Stimulated activated CD4-positive, alpha-beta T cell treated with anti-CD3 and anti-CD28 coated beads, TNF-alpha, amount 100 ng/mL, for 24 hours (primary cell): ENCODE measurements at places on chromosomes 6 and 20.

GRCh38 chr6:30914076-30914853 lies at the start of gene VARS2:
VARS2 (plus strand) TSS chr6:30914238; CDS start chr6:30914837, 599 bp downstream.
- peak; percentile 81 for DNase-seq

DNA sequence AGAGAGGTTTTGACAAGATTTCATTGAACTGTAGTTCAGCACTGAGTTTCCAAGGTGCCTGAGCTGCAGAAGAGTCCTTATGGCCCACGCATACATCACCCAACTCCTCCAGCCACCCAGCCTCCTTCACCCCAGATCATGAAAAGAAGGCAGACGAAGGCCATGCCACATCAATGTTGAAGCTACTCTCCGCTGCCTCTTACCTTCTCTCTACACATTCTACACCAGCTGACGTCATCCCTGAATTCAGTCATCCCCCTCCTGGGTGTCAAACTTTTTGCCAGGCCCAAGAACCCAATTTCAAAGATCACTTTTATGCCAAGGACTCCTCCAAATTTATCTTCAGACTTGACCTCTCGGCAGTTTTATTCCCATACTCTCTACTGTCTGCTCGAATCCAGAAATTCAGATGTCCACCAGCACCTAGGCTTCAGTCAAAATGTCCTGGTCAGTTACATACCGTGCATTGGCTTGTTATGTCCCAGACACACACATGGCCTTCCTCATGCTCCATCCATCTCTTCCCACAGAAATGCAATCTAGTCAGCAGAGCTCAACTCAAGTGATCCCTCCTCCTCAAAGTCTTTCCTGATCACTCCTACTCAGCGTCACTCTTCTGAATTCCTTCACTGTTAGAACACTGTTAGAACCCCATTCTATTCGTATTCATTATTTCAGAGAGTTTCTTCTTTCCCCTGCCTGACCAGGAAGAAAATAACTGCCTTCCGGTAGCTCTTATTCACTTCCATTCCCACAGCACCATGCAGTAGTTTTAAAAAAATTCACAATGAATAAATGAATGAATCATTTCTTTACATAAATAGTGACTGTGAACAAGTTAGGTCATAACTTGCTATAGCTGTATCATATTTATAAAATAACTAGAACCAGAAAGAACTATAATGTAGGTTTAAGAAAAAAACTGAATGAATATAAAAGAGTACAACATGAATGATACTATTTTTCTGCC lies 11.5 kb downstream of the ATXN1 start:
- DNase-seq, result no peak

- DNase-seq, result no peak
These were observed 196.5 kb upstream of the CST7 start for GRCh38 chr20:24752612-24753011.

GRCh38 chr6:37354526-37355384 lies 972 bp downstream of the RNF8 start:
- no peak for DNase-seq

- no peak for DNase-seq
These were observed 48.4 kb downstream of the CEP43 start for GRCh38 chr6:167047554-167047953.

DNA sequence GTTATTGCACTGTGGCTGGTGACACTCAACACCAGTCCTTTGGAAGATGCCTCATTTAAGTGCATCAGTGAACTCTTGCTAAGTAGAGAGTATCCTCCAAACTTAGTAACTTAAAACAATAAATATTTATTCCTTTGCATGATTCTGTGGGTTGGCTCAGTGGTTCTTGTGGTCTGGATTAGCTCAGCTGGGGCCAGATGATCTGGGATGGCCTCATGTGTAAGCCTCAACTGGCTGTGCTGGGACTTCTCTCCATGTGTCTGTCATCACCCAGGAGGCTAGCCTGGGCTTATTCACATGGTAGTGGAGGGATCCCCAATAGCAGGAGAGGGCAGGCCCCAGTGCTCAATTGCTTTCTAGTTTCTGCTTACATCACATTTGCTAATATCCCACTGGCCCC lies 8.3 kb downstream of the LRRN4 start:
- DNase-seq, result no peak

- no peak for DNase-seq
These were observed 6.6 kb downstream of the BFSP1 start for GRCh38 chr20:17524560-17524959.

- DNase-seq, result peak; percentile 12
These were observed 5.2 kb downstream of the GTSF1L start for GRCh38 chr20:43721429-43722152.

- no peak for DNase-seq
These were observed 681.0 kb upstream of the GJE1 start for GRCh38 chr6:141451511-141452353.

DNA sequence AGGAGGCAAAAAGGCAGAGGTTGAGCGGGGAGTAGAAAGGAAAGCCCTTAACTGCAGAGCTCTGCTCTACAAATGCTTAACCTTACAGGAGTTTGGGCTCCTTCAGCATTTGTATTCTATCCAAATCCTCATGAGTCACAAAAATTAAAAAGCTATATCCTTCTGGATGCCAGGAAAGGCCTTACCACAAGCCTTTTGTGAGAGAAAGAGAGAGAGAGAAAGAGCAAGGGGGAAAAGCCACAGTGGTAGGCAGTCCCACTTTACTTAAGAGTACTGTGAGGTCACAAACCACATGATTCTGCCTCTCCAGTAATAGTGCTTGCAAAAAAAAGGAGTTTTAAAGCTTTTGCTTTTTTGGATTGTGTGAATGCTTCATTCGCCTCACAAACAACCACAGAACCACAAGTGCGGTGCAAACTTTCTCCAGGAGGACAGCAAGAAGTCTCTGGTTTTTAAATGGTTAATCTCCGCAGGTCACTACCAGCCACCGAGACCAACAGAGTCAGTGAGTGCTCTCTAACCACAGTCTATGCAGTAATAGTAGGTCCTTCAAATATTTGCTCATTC lies at the start of gene RUNX2:
Gene RUNX2 (plus strand): TSS at position 375 of the 567 bp plus-strand sequence. CDS start 397 bp downstream, outside the sequence.
- no peak for DNase-seq

DNA sequence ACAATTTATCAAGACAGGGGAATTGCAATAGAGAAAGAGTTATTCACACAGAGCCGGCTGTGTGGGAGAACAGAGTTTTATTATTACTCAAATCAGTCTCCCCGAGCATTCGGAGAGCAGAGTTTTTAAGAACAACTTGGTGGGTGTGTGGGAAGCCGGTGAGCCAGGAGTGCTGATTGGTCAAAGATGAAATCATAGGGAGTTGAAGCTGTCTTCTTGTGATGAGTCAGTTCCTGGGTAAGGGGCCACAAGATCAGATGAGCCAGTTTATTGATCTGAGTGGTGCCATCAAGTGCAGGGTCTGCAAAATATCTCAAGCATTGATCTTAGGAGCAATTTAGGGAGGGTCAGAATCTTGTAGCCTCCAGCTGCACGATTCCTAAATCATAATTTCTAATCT lies 50.0 kb upstream of the ECI2 start:
- DNase-seq, result no peak

GRCh38 chr6:106383573-106383972 lies 23.1 kb downstream of the CRYBG1 start:
- no peak for DNase-seq

GRCh38 chr6:138572167-138572875 lies 73.0 kb upstream of the NHSL1 start:
- DNase-seq, result no peak

DNA sequence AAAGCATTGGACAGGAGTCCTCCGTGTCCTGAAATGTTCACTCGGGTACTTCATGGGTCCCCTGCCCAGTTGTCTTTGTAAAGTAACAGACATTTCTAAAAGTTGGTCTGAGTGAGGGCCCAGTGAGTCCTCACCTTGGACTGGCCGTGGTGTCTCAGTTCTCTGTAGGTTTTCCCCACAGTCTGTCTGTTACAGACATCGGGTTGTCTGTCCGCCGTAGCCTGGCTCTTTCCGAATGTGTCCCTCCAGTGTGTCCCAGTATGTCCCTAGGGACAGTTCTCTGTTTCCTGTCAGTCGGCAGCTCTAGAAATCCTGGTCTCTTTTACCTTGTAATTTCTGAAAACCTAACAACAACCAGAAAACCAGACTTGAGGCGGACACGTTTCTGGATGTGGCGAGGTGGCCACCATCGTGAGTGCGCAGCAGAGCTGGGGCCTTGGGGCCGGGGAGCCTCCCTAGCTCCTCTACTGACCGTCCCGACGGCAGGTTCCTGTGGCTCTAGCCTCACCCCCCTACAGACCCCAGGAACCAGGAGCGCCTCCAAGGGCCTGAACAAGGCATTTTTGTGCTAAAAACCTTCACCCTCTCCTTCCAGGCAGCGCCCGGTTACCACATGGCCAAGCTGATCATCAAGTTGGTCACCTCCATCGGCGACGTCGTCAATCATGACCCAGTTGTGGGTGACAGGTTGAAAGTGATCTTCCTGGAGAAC lies 42.2 kb downstream of the PYGB start:
- no peak for DNase-seq

DNA sequence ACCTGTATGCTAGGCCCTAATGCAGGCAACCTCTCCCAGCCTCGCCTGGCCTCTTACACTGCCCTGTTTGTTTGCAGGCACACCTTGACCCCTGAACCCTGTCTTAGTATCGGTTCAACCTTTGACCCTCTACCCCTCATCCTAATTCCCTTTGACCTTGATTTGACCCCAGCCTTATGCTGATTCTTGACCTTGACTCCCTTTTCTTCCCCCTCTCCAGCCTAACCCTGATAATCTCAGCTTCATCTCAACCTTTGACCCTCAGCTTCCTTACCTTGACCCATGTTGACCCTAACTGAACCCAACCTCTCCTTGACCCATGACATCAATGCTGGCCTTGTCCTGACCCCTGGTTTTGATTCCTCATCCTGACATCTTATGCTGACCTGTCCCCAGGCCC lies 33.8 kb downstream of the UQCC2 start:
- no peak for DNase-seq

DNA sequence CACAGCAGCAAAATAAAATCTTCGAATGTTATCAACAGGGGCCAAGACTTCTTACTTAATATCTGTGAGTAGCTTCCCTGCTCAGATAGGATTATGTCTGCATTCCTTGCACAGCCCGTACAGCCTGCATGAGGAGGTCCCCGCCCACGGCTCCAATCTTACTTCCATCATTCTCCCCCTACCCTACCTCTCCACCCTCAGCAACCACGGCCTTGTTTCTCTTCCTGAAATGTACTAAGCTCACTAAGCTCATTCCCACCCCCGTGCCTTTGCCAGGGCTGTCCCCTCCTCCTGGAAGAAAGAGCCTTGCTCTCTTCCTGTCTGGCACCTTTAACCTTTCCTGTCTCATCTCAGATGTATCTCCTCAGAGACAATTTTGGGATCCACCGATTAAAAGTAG lies 120.4 kb downstream of the BCAS1 start:
- no peak for DNase-seq

- DNase-seq, result no peak
These were observed 86.7 kb upstream of the BACH2 start for GRCh38 chr6:90383196-90383822.

DNA sequence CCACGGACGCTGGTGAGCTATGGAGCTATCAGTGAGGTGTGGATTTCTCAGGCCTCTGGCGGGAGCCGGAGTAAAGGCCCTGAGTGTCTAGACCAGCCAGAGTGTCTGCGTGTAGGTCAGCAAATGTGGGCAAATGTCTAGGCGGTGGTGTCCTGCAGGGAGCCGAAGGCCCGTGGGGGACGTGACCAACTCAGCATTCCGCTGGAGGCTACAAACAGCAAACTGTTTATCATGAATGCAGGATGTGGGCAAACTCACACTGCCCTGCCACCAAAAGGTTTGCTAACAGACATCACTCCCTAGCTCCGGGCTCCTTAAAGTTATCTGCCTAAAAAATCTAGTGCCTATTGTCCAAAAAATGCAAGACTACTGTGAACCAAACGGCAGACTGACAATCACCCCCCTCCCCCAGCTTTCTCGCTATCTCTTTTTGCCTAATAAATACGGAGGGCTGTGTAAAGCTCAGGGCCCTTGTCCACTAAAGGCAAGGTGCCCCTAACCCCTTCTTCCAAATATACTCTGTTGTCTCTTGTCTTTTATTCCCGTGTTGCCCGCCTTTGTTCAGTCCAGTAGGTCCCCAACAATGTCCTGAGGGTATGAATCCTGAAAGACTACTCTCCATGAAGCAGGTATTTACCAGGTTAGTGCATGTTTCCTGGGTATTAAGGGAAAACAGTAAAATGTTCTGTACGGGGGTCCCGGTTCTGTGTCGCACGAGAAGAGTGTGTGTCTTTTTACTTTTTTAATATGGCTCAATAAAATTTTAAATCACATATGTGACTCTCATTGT lies 29.0 kb upstream of the AFDN start:
- DNase-seq, result no peak

- no peak for DNase-seq
These were observed 361.8 kb downstream of the QKI start for GRCh38 chr6:163776196-163776905.

- no peak for DNase-seq
These were observed 19.5 kb downstream of the FHL5 start for GRCh38 chr6:96582436-96582835.

DNA sequence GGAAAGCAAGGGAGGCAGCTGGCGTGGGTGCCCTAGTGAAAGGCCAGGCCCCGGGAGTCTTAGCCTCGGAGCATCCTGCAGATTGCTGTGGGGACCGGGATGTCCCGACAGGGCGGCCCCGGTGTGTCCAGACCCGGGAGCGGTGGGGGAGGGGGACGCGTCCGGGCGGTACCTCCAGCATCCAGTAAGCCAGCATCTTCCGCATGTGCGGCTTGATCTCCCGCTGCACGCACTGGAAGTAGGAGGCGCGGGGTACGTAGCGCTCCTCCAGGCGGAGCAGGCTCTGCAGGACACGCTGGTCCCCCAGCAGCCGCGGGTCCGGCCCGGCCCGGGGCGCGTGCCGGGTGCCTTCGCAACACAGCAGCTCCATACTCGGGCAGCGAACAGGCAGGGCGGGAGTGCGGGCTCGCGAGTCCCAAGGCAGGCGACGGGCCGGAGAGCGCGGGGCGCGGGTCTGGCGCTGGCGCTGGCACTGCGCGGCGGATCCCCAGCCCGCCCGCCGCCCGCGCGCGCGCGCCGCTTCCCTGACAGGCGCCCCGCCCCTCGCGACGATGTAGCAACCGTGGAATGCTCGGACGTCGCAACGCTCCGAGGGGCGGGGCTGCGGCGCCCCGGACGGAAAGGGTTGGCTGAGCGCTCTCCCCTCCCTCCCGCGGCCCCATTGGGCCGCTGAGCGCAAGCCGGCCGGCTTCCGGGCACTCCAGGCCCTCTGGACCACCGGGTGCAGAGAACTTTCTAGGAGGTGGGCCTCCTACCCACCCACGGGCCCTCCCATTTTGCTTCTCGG lies at the start of gene CCND3:
Gene CCND3 (minus strand): TSS at position 529 of the 787 bp plus-strand sequence. CDS start 159 bp downstream, at position 370.
- peak; percentile 94 for DNase-seq

- no peak for DNase-seq
These were observed 127.0 kb downstream of the PACRG start for GRCh38 chr6:162854734-162855191.

GRCh38 chr6:10375391-10375969 lies 39.4 kb downstream of the TFAP2A start:
- DNase-seq, result no peak
